Esophagus squamous epithelium (tissue), 5 donors: ENCODE measurements at places on chromosomes 3 and 15.

DNA sequence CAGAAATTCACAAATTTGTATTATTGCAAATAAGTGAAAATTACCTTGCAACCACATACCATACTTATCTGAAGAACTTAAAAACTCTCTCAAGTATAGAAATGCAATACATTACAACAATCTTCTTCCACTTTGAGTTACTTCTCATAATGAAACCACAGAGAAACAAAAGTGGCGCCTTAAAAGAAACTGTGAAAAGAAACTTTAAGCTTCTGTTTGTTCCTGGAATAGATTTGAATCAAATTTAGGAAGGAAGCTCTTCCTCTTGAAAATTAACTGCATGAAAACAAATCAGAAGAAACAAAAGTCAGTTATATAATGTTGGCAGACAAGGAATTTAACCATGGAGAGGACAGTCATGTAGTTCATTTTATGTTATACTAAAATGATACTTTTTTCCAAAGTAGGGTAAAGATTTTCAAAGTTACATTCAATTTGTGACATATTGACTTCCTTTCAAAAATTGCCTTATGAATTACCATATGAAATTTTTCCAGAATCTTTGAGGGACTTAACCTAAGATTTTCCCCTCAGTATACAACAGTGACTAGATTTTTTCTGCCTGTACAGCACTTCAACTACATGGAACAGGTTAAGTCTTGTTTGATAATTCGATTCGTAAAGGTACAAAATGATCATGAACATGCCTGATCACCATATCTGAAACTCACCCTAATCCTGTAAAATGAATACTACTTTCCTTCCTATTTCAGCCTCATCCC is 57.6 kb upstream of the TNFSF10 start:
- no peak for DNase-seq

GRCh38 chr3:123158330-123158729 is 43.4 kb upstream of the SEC22A start:
- no peak for DNase-seq

GRCh38 chr3:66326340-66326739 is 105.5 kb downstream of the SLC25A26 start:
- no peak for DNase-seq

GRCh38 chr3:134136604-134137003 is 106.9 kb upstream of the SLCO2A1 start:
- no peak for DNase-seq

- no peak for DNase-seq
Observed at GRCh38 chr3:71905426-71905825, 120.5 kb upstream of the PROK2 start.

DNA sequence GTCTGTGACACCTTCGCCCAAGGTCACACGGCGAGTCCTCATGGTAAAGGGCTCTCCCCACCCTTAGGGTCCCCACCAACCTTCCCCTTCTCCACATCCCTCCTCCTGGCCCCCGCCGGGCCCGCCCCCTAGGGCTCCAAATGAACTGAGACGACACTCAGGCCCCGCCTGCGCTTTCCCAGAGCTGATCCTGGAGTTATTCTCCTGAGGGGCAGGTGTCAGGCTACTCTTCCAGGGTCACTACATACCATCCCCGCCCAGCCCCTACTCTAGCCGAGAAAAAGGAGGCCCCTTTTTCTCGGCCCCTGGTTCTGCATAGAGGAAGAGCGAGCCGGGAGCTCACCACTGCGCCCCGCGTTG is 292 bp downstream of the USP4 start:
- DNase-seq, result no peak

DNA sequence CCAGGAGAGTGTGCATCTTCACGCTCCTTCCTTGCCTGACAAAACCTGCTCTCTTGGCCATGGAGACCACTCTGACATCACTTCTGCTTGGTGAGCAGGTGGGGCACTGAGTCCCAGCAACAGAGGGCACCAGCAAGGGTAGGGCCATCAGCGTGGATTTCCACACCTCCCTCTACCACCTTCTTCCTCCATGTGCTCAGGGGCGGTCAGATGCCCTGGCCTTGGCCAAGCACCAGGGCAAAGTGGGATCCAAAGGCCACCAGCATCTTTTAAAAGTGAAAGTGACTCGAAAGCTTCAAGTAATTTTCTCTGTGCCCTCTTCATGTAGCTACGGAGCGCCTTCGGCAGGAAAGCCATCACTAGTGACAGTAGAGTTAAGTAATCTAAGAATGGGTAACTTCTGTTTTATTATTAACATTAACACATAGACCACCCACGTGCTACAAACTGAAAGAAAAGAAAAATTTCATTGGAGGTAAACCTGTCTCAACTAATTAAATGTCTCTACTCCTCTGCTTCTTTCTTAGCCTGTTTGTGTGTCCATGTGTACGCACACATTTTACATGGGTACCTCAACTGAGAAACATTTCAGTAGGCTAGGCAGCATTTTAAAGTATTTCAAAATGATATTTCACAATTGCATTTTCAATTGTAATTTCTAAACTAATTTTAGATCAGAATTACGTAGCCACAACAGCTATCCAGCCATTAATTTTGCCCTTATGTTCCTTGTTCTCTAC is 57.9 kb downstream of the CHSY1 start:
- DNase-seq, result no peak

DNA sequence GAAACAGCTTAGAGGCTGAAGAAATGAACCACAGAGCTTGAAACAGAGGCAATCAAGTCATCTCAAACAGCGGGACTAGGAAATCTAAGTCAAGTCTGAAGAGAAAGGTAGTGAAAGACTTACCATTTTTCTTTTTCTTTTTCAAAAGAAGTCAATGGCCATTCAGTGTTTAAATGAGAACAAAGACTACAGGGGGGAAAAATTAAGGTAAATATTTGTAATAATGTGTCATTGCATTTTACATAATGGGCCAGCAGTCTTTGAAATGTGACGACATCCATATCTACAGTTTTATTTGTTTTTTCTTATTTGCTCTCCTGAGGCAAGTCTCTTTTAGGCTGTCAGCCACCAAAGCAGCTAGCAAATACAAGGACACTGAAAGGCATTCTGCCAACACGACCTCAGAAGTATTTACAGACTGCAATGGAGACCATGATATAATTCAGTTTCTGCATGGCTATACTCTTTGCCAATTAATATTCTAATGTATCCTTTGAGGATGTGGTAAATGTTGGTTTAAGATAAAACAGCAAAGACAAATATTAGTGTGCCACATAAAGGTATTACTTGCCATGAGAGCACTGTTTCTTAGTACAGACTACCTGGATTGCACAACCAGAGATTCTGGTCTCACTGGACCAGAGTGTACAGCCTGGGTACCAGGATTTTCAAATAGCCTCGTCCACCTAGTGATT is 307.0 kb upstream of the THBS1 start:
- no peak for DNase-seq

GRCh38 chr3:119585856-119586570 is 6.7 kb downstream of the ADPRH start:
- DNase-seq, result no peak

DNA sequence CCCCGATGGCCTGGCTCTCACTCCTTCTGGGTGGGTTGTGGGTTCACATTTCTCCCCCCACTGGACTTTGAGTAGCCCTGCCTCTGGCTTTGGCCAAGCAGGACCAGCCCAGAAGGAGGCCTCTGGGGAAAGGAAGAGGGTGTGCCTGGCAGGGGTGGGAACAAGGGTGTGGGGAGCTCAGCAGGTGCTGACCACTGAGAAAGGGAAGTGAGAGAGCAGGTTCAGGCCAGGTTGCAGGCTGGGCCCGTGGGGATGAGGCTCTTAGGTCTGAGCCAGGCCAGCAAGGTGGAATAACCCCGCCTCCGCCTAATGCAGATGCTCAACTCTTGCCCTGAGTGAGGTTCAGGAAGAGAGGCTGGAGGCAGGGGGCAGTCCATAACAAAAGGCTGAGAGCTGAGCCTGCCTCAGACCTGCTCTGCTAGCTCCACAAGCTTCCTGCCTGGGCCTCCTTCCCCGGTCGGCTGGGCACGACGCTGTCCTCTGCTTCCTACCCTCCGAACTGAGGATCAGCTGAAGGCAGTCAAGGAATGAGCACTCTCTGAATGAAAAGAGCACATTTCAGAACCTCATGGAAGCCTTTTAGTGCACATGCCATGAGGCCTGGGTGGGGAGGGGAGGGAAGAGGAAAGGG is 82.7 kb downstream of the TLE3 start:
- no peak for DNase-seq

- DNase-seq, result no peak
Observed at GRCh38 chr3:16239780-16240179, 25.0 kb downstream of the DPH3 start.

- DNase-seq, result no peak
Observed at GRCh38 chr3:127467391-127467790, 123.1 kb downstream of the TPRA1 start.

DNA sequence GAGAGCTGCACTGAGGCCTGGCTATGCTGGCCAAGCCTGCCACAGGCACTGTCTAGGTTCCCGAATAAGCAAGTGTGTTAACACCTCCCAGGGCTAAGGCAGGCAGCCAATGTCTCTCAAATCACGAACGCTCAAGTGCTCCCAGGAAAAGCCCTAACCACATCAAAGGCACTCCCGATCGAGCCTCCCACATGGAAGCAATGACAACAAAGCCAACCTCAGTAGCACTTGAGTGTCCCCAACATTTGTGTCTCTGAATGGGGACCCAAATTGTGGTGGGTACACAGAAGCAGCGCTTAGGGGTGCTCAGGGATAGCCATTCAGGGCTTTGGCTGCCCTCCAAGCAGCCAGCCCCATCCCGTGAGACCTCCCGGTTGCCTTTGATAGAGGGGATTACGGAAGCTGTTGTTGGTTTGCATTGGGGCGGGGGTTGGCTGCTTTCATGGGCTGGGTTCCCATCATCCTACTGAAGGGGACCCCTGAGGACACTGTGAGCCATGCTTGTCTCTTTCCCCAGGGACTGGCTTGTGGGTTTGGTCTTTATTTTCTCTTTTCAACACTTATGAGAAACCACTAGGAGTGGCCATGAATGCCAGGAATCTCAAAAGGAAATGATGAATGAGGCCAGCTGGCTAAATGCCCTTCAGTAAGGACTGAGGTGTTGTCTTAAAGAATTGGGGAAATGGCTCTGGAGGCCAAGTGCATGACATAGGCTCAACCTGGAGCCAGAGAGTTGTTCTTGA is 234.1 kb upstream of the FEZF2 start:
- no peak for DNase-seq

- no peak for DNase-seq
Observed at GRCh38 chr15:76217029-76217881, 94.0 kb downstream of the ETFA start.

DNA sequence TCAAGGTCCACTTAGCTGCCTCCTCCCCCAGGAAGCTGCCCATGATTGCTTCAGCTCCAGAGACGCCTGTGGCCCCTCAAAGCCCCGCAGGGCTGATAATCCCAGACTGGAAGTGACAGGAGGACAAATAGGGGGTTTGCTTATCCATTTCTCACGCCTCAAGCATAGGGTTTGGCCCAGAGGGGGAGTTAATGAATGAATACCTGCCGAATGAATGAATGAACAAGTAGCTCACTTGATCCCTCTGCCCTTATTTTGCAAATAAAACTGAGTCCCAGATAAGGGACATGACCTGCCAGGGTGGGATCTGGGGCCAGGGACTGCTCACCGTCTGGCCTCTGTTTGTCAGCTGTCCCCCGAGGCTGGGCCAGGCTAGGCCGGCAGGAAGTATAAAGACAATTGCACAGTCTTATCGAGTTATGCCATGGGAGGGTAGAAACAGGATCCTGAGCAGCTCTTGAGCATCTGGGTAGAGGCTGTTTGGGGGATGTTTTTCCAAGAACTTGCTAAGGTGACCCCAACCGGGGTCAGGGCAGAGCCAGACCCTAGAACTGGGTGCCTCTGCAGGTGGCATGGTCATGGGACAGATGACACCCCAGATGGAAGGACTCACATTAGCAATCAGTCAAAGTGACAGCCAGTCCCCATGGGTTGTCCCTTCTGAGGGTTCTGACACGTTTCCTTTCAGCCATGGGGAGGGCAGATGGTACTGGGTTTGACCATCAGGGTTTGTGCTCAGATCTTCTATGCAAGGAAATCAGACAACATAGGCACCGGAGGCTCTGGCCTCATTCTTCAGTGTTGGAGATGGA is 45.0 kb downstream of the IQSEC1 start:
- DNase-seq, result no peak
